GM13976 (cell line): ENCODE measurements at places on chromosomes 3 and 15.

- DNase-seq = no peak
These were observed 65.3 kb downstream of the IGF1R start for GRCh38 chr15:98713585-98714001.

DNA sequence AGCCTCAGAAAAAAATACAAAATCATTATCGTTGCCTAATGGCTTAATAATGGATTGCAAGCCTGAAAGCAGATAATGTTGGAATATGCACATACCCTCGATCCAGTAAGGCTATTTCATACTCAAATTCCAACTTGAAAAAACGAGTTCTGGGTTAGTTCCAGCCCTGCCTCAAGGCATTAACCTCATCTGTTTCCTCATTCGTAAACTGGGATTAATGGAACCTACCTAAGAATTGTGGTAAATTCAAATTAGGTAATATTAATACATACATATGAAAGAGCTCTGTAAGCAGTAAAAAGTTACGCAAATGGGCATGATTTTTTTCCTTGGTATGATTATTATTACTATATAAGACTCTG is 107.5 kb downstream of the SRGAP3 start:
- DNase-seq = no peak

DNA sequence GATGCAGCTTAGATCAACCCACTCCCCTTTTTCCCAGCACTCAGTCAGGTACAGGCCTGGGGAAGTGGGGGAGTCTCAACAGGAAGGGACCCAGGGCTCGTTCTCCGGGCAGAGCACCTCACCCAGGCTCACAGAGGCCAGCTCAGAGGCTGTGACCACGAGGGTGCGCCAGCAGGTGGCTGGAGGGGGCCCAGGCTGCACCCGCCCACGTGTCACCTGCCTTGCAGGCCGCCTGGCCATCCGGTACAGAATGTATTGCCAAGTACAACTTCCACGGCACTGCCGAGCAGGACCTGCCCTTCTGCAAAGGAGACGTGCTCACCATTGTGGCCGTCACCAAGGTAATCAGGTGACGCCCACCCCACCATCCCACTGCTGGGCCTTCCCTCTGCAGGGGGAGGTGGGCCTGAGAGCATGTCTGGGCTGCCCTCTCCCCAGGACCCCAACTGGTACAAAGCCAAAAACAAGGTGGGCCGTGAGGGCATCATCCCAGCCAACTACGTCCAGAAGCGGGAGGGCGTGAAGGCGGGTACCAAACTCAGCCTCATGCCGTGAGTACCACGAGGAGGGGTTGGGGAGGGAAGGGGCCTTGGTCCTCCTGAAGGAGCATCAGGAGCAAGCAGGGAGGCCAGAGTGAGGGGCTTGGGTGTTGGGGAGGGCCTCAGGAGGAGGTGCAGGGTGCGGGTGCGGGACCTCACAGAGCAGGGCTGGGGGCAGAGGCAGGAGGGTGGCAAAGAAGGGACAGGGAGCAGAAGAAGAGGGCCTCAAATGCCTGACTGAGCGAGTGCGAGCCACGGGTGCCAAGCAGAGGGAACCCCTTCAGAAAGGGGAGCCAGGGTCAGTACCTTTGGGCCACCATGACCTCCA is 14.0 kb upstream of the LMAN1L start:
- peak; percentile 84 for DNase-seq

DNA sequence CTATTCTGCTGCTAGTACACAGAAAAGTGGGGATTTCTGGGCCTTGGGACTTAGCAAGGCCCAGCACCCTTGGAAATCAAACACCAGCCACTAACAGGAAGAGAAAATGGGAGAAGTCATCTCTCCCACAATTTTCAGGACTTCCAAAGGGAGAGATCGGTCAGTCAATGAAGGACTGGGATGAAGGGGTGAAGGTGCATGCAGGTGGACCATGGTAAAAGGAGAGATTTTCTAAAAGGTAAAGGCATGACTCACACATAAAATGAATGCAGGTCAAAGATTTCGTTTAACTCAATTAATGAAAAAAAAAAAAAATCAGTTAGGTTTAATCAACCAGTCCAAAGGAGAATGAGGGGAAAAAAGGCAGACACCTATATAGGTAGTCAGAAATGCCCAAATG is 176.4 kb upstream of the PROK2 start:
- no peak for DNase-seq

- DNase-seq = peak; percentile 11
These were observed 854 bp upstream of the COL8A1 start for GRCh38 chr3:99637368-99638111.

GRCh38 chr3:354432-354831 is 157.9 kb downstream of the CHL1 start:
- peak; percentile 30 for DNase-seq

DNA sequence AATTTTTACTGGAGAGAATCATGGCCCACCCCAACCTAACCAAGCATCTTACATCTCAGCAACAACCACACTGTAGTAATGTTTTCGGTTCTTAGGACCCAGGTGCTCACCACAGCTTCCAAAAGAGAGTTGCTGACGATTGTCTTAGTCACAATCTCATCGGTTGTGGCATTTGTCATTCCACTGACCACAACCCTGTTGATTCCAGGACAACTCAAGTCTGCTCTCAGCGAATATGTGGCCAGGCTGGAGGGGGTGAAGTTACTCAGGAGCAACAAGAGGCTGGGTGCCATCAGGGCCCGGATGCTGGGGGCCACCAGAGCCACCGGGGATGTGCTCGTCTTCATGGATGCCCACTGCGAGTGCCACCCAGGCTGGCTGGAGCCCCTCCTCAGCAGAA is 25.9 kb downstream of the GALNT15 start:
- DNase-seq = no peak

GRCh38 chr3:196179380-196180308 is 31.6 kb downstream of the ZDHHC19 start:
- peak; percentile 85 for DNase-seq

DNA sequence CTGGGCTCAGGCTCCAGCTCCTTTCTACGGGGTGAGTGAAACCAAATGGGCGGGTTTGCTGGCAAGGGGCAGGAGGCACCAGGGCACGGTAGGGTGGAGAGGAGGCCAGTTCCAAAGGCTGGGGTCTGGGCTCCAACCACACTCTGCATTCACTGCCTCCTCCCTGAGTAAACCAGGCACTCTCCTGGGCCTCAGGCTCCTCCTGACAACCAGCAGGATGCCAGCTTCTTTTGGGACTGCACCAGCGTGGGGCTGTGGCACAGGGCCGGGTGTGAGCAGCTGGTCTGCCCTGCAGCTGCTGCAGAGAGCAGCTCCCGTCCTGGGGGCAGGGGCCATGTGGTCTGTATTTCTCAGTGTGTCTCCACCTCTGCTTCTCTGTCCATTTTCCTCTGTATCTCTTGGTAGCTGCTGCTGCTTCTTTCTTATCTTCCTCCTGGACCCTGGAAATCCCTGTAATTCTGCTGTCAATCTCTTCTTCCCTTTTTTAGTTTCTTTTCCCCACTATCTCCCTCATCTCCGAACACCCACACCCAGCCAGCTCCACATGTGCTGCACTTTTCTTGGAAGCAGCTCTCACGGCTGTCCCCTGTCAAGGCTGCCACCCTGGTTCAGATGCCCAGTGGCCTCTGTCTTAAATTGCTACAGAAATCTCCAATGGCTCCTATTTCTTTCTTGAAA is 54.9 kb upstream of the TBC1D21 start:
- no peak for DNase-seq

- peak; percentile 28 for DNase-seq
These were observed 45.2 kb downstream of the CMC1 start for GRCh38 chr3:28286595-28286994.

DNA sequence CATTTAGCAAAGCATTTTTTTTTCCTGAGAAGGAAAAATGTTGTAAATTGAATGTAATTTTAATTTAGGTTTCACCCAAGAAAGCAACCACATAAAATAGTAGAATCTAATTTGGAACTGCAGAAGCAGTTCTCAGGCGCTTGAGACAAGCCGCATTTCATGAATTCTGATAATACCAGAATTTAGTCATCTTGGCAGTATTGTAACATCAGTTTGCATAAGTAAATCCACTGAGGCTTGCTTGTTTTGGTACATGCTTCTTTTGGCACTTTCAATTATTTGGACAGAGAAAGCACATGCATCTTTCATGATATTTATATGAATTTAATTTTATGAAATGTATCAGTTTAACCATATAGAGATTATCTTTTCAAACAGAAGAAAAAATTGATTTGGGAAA is 389.7 kb upstream of the ROBO1 start:
- DNase-seq = no peak

- no peak for DNase-seq
These were observed 251.1 kb downstream of the OCA2 start for GRCh38 chr15:27847775-27848710.

DNA sequence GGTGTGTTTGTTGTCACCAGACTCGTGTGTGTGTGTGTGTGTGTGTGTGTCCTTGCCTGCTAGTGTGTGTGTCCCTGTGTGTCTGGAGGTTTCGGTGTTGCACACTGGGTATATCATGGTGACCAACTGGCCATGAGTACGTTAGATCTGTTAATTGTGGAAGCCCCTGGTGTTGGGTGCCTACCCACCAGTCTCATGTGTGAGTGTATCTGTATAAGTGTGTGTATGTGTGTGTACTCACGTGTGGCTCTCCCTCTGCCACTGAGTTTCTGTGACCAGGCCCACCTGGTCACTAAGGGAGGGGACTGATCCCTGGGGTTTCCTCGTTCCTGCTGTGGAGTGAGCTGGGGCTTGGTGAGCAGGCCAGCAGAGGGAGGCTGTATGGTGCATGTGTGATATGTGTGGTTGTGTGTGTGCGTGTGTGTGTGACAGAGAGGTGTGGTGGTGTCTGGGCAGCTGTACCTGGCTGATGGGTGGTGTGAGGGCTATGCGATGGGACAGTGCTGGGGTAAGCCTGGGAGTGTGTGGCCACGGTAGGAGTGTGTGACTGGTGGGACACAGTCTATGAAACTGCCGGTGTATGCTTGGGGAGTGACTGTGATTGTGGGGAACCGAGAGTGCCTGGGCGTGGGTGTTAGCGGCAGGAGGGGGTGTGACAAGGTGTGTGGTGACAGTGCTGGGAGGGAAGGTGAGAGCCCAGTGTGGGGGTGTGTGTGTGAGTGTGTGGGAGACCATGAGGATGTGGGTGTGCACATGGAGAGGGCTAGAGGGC is 1.8 kb downstream of the PRKCD start:
- DNase-seq = no peak

DNA sequence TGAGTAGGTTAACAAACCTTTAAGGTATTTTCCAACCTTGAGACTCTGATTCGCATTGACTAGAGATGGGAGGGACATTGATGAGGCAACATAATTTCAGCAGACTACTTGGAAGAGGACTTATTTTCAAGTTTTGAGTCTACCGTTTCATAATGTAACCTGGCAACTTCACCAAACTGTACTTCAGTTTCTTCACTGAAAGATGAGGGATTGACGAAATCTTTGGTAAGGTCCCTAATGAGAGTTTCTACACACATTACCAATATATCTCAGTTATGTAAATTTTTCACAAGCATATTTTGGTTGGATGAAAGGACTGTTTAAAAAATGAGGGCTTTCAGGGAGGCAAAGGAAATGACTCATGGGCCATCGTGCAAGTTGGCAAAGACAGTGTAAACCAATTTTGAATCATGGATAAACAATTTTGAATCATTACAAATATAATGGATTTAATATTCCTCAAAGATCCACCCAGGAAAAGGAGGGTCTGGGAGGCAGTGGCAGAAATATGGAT is 28.7 kb upstream of the SEMA6D start:
- DNase-seq = no peak

DNA sequence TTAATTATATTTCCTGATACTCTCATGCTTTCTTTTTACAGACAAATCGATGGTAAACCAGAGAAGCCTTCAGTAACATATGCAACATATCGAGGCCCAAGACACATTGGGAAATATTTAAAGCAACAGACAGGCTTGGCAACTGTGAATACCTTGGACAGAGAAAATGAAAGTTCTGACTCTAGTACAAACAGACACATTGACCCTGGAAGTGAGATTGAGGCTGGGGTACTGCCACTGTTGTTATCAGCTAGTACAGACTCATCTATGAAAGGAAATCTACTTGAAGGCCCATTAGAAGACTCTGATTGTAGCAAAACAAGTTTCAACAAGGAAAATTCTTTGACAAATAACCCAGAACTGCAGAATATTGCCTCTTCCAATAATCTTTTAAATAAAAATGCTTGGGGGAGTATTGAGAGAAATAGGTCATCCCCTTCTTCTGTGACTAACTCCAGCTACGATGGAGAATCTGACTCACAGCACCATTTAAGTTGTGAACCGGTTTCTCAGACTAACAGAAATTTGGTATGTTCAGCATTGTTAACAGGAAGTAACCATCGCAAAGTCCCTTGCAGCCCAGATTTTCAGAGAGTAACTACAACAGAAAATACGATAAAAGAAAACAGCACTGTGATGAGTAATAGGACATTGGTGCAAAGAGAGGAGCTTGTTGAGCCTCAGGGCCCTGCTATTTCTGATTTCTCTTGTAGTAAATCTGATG is 50.2 kb downstream of the CRYBG3 start:
- DNase-seq = no peak

DNA sequence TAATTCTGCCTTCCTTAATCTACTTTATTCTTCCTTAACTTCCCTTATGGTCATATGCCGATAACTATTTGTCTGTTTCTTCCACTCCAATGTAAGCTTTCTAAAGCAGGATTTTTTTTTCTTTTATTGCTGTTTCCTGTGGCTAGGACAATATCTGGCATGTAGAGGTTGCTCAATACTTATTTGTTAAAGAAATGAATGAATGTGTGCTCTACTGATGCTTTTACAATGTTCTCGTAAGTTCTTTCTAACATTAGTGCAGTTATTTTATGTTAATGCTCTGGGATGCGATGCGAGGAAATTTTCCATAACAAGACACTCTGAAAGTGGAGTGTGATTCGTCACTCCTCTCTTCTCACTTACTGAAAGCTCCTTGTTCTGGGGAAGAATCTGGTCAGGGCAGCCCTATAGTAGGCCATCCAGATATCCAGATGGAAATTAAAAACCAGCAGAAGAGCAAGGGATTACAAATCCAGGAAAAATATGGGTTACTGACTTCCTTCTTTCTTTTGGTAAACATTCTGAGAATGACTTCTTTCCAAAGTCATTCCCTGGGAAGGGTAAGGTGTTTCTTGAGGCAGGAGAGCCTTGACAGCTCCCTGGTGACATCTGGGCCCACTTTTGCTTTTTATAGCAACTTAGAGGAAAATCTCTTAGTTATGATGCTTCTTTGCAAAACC is 420.4 kb downstream of the PDCD6IP start:
- DNase-seq = no peak

DNA sequence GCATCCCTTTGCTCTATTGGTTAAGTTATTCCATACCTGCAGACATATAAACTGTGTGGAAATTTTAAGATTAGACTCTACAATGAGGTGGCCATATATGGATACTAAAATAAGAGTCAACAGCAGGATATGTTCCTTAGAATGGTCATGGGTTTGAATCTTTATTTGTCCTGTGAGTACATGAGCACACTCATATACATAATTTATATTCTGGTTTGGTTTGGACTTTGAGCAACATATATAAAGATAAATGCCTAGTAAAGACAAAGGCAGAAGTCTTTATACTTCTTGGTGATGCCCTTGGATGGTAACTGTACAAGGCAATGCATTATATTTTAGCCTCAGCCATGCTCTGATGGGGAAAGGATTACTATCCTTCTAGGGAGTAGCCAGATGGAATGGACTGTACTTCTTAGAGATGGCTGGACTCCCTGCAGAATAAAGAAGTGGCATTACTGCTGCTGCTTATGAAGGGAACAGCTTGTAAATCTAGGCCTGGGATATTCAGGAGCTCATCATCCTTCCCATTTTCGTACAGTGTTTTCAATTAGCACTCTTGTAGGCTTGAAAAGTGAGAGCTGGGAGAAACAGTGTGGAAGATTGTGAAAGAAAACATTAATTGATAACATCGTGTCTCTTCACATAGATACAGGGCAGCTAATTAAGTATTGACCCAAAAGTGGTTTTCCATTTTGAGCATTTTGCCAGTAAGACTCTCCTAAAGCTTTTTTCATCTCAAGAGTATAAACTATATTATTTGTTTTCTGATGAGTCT is 60.4 kb downstream of the HMG20A start:
- no peak for DNase-seq
